Smooth muscle cell of the brain vasculature (primary cell): ENCODE measurements at places on chromosomes 4 and X.

- DNase-seq = no peak
These were observed 46.3 kb downstream of the SH3KBP1 start for GRCh38 chrX:19840899-19841648.

- DNase-seq = no peak
These were observed 57.3 kb upstream of the TCEAL2 start for GRCh38 chrX:102067966-102068723.

DNA sequence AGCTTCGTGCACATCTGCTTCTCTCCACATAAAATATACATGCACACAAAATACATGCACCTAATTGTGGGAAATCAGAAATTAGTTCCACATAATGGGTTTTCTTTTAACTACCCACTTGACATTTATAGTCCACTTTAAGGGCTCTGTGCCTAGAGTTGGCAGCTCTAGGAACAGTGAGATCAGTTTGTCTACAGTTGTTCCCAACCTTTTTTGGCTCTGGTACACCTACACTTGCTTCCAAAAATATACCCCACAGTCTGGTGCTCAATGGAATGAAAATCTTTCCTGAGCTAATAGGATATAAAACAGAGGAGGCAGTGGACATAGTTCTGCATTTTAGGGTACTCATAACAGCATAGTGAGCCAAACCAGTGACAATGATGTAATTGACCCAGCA, 36.1 kb downstream of the HDAC8 start:
- DNase-seq = no peak

DNA sequence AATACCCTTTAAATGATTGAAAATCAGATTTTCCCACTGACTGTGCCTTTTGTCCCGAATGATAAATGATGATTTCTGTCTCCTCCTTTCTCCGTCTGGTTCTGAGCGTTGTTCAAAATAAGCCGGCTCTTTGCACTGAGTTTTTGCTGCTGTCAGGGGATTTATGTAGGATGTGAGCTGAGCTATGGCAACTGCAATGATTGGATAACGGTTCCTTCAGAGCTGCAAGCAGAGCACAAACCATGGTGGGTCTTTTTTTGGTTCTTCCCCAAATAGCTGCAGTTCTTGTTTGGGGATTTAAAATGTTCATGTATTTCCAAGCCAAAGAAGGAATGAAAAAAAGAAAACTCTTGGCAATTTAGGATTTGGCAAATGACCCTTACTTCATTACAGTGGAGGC, 124.5 kb upstream of the CASK start:
- DNase-seq = no peak

GRCh38 chrX:135595543-135595942, 75.1 kb downstream of the INTS6L start:
- DNase-seq = no peak

DNA sequence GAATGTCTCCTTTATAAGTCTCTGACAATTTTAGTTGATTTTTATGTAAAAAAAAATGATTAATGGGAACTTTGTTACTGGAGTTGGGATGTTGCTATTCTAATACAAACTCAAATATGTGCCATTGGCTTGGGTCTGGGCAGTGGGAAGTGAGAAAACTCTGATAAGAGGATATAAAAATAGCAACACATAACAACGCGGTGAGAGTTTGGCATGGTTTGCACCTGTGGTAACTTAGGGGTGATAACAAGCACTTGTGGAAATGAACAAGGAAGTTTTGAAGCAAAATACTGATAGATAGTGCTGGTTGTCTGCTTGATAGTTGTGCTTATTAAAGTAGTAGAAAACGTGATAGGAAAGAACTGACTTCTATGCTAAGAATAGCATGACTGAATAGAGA, 743.3 kb upstream of the AGA start:
- no peak for DNase-seq

DNA sequence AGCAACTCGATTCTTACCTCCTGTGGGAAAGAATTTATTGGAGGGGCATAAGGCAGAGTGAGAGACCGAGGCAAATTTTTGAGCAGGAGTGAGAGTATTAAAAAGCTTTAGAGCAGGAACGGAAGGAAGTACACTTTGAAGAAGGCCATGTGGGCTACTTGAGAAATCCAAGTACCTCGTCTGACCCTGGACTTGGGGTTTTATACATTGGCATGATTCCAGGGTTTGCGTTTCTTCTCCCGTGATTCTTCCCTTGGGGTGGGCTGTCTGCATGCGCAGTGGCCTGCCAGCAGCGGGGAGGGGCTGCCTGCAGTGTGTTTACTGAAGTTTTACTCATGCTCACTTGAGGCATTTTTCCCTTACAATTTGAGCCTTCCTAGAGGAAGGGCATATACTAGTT, 3.4 kb downstream of the GALNT7 start:
- DNase-seq = no peak

DNA sequence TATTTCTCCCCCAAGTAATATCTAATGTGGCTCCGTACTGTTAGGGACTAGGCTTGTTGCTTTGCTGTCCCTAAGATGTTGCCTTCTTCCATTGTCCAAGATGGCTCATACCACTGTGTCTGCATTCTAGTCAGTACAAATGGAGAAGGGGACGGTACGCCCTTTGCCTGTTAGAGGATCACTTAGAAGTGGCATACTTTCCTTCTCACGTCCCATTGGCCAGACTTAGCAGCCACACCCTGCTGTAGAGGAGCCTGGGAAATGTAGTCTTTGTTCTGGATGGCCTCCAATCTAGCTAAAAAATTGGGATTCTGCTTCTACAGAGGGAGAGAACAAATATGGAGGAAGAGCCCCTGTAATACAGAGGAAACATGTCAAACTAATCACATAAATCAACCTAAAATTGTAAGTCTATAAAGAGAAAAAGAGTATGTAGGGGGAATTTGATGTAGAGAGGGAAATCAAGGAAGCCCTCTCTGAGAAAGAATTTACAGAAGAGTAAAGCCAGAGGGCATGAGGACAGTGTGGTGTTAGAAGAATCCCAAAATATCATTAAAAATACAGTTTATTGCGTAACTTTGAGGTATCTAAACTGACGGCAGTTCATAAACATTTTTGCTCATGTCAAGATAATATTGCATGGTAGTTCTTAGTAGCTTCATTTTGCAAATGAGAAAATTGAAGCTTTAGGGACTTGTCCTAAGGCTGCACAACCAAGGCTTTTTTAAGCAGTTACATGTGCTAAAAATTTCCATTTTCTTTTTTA, 15.1 kb downstream of the PRIMPOL start:
- no peak for DNase-seq

GRCh38 chr4:186845137-186845842, 121.6 kb upstream of the FAT1 start:
- DNase-seq = no peak

- DNase-seq = no peak
These were observed 195.0 kb upstream of the HS3ST1 start for GRCh38 chr4:11623726-11624037.

- DNase-seq = no peak
These were observed 11.5 kb downstream of the HAND2 start for GRCh38 chr4:173518425-173519102.

DNA sequence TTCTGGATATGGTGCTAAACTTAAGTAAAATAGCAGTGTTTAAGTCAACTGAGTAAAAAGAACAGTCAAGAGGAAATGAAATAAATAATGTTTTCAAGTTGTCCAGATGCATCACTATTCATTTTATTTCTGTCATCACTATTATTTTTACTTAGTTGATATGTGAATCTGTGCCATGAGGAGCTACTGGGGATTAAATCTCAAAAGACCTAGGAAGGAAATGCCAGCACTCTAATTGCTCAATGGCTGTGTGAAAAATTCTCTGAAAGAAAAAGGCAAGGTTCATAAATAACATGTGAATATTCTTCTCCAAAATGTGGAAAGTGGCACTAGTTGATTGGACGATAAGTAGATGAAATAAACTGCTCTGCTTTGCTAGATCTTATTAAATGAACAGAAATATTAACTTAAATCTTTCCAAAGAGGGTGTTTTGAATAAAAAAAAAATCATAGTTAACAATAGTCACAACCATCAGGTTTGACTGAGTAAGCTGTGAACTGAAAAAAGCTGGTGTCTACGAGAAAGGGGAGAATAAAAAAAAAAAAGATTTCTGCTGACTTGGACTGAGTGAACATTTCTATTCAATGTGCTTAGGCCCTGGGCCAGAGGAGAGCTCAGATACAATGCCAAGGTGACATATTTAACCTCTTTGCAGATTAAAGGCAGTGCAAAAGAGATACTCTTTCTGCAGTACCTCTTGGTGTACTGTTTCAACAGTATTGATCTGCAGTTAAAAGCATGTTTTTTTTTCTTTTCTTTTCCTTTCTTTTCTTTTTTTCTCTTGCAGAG, 1.6 kb downstream of the SPARCL1 start:
- DNase-seq = no peak

GRCh38 chrX:118520216-118521206, 24.9 kb downstream of the DOCK11 start:
- no peak for DNase-seq

- DNase-seq = no peak
These were observed 51.3 kb downstream of the RBPJ start for GRCh38 chr4:26372076-26372475.

DNA sequence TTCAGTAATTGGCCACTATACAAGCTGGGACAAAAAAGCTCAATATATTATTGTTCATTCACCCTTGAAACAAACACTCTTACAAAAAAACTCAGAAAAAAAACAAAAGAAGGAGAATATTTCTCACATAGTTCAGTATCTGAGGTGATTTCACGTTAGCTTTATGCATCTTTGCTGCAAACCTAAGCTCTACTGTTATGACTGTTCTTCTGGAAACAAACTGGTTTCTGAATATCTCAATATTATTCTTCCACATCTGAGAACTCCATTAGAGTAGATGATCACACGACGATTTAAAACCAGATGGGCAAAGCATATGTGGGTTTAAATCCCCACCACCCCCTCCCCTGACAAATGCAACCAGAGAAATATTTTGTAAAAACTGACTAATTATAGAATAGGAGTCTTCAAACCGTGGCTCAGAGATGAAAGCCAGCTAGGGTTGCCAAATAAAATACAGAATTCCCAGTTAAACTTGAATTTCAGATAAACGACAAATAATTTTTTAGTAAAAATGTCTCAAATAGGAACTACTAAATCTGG, 182.0 kb upstream of the FAM241A start:
- no peak for DNase-seq

- no peak for DNase-seq
These were observed 145.6 kb upstream of the RBPJ start for GRCh38 chr4:26175006-26175786.

DNA sequence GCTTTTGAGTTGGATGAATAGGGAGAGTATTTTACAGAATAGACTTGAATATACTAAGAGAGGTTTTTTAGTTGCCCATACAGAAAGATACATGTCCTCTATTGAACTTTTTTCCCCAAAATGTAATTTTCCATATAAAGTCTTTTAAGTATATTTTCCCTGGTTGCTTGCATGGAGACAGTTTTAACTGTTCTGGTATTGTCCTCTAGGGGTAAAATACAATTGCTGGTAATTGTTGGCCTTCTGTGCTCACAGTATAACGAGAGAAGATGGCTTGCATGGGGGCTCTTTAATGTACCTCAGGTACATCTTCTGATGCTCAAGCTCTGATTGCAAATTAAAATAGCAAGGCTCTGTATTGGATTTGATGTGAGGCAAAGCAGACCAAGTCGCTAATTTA, 136.1 kb downstream of the ARX start:
- no peak for DNase-seq

- DNase-seq = no peak
These were observed 36.3 kb downstream of the BCLAF3 start for GRCh38 chrX:19954335-19955096.

GRCh38 chr4:15239866-15240265, 188.0 kb upstream of the C1QTNF7 start:
- no peak for DNase-seq

DNA sequence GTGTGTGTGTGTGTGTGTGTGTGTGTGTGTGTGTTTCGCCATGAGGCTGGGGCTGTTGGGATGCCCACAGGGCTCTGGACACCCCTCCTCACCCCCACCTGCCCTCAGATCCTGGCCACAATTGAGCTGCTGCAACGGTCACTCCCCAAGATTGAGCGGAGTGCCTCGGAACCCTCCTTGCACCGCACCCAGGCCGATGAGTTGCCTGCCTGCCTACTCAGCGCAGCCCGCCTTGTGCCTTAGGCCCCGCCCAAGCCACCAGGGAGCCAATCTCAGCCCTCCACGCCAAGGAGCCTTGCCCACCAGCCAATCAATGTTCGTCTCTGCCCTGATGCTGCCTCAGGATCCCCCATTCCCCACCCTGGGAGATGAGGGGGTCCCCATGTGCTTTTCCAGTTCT, 10.2 kb downstream of the ARAF start:
- no peak for DNase-seq

DNA sequence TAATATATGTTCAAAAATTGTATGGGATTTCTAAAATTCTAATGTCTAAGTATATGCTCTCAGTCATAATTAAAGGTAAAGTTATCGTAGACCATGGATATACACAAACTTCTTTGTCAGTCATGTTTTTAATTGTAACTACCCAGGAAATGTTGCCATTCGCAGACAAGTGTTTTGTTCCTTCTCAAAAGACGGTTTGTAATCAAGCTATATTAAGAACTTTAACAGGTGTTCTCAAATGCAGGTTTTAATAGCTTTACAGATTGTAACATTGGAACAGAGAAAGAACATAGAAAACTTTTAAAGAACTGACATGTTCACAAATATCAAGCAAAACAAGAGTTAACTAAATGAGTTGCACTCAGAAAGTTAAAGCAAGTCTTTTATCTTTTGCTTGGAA, 58.9 kb downstream of the KDM5C start:
- no peak for DNase-seq

- DNase-seq = no peak
These were observed 658 bp downstream of the SCOC start for GRCh38 chr4:140374130-140374477.

GRCh38 chrX:5341902-5342301, 886.8 kb downstream of the NLGN4X start:
- no peak for DNase-seq

- no peak for DNase-seq
These were observed 35.2 kb downstream of the PWWP3B start for GRCh38 chrX:106203315-106203714.

- DNase-seq = no peak
These were observed 819 bp downstream of the NSG1 start for GRCh38 chr4:4387531-4388310.

DNA sequence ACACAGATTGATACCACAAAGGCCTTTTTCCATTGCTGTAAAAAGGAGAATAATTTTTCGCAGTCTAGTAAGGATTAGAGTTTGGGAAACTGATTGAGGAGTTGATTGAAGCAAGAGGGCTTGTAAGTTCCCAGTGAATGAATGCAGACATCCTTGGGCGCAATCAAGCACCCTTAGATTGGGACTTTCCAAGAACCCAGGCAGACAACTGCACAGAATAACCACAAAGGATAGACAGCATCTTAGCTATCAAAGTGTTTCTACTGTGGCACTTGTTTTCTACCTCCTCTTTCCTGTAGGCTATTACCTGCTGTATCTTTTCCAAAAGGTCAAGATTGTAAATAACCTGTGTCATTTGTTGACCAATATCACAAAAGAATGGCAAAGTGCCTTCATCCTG, 2.6 kb downstream of the COX18 start:
- no peak for DNase-seq

GRCh38 chr4:181427076-181427475, 816.1 kb upstream of the TENM3 start:
- DNase-seq = no peak
